ENCODE measurements at places on chromosomes 6 and 20.

DNA sequence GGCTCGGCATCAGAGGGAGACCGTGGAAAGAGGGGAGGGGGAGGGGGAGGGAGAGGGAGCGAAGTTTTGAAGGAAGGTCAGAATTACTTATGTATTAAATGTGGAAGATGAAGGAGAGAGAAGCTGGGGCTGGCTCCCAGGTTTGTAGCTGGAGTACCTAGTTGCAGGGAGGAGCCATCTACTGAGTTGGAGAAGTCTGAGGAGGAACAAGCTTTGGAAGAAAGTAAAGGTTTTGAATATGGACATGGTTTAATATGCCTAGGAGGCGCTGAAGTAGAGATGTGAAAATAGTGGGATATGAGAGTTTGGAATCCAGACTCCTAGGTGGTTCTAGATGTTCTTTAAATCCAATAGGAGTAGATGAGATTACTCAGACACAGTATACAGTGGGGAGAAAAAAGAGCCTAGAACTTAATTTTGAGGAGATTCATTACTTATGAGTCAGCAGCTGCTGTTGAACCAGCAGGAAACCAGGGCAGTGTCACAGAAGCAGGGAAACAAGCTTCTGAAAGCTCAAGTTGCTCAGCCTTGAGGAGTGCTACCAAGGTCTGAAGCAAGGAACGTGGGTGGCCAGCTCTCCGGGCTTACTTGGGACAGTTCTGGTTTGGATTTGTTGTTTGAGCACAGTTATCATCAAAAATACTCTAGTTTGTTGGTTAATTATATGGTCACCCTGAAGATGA lies 149.3 kb downstream of the UTRN start:
- DNase-seq = no peak

- no peak for DNase-seq
Measured at GRCh38 chr6:2054516-2055067, 190.8 kb downstream of the GMDS start.

DNA sequence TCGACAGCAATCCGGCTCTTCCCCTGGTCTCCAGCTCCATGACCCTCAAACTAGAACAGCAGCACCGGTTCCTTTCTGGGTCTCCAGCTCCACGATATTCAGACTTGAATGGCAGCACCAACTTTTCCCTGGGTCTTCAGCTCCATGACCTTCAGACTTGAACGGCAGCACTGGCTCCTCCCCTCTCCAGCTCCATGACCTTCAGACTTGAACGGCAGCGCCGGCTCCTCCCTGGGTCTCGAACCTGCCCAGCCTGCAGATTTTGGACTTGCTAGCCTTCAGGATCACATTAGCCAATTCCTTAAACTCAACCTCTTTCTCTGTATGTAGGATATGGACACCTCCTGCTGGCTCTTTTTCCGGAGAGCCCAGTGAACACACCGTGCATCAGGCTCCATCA lies 350.9 kb downstream of the PREX1 start:
- DNase-seq = no peak

GRCh38 chr20:23358923-23359593 lies 2.9 kb upstream of the GZF1 start:
- DNase-seq = no peak

DNA sequence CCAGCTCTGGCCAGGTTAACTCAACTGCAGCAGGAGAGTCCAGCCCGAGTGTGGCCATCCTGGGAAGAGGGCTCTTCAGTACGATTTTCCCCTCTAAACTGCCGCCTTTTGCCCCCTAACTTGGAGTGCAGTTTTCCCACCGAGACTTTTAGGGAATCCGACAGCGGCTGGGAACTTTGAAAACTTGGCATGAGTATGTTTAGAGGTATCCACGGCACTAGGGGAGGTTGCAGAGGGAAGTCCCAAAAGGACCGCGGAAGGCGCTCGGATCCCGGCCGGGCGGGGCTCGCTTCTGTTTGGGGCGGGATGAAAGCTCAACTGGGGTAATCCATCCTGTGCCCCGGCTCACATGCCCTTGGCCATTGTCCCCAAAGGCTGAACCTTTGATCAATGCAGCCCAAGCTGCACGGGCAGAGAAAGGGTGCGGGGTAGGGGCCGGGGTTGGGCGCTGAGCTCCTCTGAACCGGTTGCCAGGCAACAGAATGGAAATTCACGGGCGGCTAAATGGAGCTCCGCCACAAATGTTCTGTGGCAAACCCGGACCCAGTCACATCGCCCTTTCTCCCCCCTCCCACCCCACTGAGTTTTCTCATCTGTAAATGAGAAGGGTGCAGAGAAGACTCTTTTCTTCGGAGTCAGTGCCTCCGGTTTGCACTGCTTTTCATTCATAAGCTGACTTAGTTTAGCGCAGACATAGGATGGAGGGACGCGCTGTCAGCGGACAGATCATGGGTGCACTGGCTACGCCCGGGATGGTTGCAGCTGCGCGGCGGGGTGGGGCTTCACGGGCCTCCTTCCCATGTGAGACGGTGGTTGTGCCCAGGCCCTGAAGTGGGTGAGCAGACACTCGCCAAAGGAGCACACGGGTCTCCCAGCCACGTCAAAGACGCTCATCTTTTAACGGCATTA lies 2.3 kb downstream of the BMP6 start:
- DNase-seq = peak; percentile 31

DNA sequence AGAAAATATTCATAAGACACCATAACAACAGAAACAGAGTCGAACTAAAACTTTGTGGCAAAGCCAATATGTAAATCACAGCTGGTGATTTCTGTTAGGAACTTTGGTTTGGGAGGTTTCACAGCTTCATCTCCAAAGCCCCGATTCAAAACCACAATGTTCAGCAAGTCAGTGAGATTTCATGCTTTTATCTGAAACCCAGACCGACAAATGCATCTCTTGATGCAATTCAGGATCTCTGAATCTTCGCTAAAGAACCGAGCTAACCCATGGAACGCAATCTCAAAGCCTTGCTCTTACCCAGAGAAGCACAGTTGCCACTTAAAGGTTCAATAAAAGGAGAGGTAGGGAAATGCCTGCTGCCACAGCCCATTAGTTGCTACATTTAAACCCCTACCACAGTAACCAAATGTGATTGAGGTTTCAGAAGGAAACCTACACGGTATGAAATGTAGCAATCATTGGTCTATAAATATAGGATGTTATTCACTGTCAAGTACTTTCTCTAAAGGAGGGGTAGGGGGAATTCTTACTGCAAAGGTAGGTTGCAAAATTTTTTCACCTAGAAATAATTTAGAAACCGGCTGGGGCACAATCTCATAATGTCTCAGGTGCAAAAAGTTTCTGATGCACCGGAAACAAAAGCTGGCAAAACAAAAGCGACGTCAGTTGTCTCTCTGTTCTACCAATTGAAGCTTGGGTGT lies 381.0 kb upstream of the ARID1B start:
- no peak for DNase-seq

- DNase-seq = no peak
Measured at GRCh38 chr20:39903806-39904465, 785.1 kb downstream of the MAFB start.

DNA sequence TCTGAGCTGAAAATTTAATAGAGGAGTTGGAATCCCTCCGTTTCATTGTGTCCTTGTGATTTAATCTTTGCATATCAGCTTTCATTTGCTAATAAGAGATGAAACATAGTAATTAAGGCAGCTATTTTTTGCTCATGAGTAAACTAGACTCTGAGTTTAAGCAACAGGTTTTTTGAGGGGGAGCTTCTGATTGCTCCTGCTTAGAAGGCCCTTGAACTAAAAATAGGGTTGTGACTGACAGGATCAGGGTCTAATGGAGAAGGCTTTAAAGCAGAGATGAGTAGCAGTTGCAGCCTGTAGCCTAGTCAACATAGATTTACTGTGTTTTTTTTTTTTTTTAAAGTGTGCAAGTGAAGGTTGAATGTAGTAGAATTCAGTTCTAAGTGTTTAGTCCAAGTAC lies 17.4 kb downstream of the HSF2 start:
- DNase-seq = no peak

GRCh38 chr20:47857569-47858464 lies 72.5 kb upstream of the SULF2 start:
- DNase-seq = no peak

- DNase-seq = no peak
Measured at GRCh38 chr6:152748843-152749242, 1.8 kb upstream of the VIP start.

Data from NCI-H446 (cell line).